Hindlimb muscle (tissue), 1 donor: ENCODE measurements at places on chromosomes 11 and 22.

DNA sequence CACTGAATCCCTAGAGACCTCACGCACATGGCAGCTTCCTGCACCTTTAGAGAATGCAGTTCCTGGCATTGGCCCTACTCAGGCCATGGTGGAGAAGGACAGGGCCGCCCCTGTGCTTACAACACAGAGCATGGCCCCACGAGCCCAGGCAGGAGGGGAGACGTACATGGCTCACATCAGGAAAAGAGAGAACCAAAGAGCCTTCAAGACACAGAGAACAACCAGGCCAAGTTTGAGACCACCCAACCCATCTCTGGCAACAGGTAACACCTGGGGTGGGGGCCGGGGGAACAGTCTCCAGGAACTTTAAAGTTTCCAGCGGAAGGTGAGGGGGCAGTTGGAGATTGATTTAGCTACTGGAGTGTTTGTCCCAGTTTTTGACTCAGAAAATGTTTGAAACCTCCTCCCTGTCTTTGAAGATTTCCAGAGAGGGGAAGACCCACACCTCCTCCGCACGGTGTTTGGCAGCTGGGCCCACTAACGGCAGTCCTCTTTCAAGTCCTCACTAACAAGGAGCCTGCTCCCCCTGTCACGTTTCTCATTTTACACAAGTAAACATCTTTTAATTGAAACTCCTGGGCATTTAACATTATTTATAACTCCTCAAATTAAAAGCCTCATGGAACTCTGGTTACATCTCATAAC lies 1423.8 kb downstream of the TBC1D22A start:
- no peak for DNase-seq

DNA sequence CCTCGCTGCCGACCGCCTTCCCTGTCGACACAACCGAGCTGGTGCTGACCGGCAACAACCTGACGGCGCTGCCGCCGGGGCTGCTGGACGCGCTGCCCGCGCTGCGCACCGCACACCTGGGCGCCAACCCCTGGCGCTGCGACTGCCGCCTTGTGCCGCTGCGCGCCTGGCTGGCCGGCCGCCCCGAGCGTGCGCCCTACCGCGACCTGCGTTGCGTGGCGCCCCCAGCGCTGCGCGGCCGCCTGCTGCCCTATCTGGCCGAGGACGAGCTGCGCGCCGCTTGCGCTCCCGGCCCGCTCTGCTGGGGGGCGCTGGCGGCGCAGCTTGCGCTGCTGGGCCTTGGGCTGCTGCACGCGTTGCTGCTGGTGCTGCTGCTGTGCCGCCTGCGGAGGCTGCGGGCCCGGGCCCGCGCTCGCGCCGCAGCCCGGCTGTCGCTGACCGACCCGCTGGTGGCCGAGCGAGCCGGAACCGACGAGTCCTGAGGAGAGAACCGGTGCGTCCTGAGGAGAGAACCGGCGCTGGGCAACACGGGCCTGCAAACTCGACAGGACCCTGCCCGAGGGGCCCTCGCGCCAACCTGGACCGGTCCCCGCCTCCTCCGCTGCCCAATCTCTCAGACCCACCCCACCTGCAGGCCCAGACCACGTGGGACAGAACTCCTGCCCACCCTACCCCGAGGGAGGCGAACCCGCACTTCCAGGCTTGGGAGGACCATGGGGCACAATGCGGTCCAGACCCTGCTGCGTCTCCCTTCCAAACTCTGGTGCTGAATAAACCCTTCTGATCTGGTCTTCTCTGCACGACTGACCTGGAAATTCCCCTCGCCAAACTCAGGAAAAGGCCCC lies 866 bp downstream of the GP1BB start:
- no peak for DNase-seq

DNA sequence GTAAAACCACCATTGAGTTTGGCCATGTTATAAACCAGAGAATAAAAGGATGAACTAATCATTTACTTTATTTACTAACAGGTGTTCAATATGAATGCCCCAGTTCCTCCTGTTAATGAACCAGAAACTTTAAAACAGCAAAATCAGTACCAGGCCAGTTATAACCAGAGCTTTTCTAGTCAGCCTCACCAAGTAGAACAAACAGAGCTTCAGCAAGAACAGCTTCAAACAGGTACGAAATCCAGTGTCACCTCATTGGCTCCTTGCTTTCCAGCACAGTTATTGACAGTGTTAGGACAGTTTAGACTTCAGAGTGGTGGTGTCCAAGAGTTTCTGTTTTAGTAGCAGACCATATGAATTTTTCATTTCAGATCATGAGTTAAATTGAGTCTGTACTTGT lies 13.6 kb upstream of the NAT10 start:
- DNase-seq = no peak

DNA sequence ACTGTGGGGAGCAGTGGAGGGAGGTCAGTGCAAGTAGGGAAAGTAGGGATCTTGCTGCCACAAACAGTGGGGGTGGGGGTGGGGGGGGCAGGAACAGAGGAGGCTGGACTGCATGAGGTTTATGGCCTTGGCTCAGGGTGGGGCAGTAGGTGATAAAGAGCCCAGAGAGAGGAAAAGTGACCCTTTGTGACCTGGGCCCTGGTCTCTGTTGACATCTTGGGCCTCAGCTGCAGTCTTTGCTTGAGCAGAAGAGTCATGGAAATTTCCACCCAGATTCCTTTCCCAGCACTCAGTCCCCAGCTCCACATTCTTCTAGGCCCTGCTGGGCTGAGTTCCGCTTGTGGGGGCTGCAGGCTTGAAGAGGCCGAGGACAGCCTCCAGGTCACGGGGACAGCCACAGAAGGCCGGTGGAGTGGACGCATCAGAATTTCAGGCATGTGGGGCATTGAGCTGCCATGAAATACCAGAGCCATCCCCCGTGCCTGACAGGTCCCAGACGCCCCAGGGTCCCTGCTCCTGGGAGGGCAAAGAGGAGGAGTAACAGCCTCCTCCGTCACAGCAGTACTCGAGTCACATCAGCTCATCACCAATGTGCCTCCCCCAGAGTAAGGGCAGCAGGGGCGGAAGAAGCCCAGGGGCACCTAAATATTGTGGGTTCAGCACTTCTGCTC lies 9.7 kb upstream of the MALAT1 start:
- DNase-seq = no peak

DNA sequence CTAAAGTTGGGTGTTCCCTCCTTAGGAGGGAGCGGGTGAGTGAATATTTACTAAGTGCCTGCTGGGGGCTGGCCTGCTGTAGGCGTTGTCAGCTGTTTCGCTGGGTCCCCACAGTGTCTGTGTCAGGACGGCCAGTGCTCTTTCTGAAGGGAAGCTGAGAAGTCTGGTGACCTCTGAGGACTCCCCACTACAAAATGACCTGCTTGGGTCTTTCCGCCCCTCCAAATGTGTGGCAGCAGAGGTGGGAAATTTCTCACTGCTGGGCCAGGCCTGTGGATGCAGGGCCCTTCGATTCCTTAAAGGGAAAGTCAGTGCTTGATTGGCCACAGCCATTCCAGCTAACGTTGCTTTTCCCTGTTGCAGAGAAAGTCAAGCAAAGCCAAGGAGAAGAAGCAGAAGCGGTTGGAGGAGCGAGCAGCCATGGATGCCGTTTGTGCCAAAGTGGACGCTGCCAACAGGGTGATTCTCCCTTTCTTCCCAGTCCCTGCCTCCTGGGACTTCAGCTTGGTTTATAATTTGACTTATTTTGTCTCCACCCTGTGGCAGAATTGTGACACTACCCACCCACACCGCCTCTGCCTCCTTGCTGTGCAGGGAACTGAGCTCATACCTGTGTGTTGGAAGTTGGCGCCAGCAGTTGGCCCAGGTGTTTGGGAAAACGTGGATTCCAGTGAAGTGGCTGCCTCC lies 6.8 kb downstream of the NAA40 start:
- peak; percentile 69 for DNase-seq

GRCh38 chr22:49998718-49999062 lies 13.9 kb downstream of the IL17REL start:
- DNase-seq = no peak

DNA sequence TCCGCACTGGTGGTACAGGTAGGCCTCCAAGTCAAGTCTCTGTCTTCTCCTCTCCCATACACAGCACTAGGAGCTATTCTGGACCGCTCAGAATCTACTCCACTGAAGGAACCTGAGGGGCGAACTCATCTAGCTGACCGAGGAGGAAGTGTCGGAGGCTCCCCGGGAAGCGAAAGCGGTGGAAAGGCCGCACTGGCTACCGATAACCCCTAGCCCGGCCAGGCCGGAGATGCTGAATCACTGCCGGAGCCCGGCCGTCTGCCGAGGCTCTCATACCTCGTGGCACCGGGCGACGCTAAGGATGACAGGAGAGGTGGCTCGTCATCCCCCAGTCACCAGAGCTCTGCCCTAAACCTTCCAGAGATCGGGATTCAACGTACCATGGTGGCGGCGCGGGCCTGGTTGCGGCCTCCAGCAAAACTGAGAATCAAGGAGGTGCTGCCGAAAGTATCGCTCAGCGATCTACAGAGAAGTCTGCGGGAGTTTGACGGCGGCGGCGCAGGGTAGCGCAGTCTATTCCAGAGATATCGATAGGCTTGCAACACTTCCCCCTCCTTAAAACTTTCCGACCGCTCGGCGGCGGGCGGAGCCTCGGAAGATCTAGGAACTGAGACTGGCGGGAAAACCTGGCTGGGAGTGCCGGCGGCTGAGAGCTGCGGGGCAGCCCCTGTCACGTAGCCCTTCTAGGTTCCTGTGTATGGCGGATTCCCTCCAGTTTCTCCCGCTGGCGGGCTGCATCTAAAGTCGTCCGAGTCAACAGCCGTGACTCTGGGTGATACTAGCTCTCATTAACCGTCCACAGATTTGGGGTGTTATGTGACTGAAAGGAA lies at the start of gene PSMA1:
Gene PSMA1 (minus strand): TSS at position 470 of the 830 bp plus-strand sequence. CDS start 87 bp downstream, at position 383.
- DNase-seq = peak; percentile 95

GRCh38 chr22:29679316-29679715 lies 40.5 kb upstream of the CABP7 start:
- no peak for DNase-seq

GRCh38 chr11:22559416-22559815 lies 66.2 kb downstream of the FANCF start:
- DNase-seq = no peak

DNA sequence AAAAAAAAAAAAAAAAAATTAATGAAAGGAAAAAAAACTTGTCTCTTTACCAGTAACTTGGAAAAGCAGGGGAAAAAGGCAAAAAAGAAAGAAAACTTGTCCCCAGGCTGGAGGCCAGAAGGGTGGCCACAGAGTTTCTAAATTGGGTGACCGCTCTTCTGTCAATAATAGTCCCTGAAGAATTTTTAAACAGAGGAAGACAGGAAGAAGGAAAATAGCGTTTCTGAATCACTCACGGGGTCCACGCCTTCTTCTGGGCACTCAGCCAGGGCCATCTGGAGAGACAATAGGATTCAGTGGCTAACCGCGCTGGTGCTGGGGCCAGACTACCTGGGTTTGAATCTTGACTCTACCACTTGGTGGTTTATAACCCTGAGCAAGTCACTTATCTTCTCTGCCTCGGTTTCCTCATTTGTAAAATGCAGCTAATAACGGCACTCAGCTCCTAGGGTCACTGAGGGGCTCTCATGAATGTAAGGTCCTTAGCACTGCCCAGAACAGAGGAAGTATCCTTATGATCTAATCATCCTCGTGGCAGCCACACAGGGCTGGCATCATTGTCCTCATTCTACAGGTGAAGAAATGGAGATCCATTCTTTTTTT lies 7.0 kb downstream of the C11orf86 start:
- peak; percentile 85 for DNase-seq

GRCh38 chr11:117693344-117693743 lies 103.7 kb downstream of the DSCAML1 start:
- no peak for DNase-seq

DNA sequence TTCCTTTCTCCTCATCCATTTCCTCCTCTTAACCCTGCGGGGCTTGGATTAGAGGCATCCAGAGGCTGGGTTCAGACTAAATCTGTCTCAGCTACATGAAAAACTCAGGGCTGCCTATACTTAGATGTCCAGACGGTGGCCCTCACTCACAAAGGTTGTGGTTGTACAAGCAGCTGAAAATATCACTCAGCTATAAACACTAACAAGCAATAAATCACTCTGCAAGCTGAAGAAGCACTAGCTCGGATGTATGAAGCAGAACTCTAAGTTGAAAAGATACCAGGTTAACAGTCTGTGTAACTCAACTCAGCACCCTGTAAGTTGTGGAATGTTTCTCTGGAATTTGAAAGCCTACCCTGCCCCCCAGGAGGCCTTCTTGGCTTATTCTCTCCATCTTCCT lies 82.9 kb downstream of the EXT2 start:
- DNase-seq = no peak

DNA sequence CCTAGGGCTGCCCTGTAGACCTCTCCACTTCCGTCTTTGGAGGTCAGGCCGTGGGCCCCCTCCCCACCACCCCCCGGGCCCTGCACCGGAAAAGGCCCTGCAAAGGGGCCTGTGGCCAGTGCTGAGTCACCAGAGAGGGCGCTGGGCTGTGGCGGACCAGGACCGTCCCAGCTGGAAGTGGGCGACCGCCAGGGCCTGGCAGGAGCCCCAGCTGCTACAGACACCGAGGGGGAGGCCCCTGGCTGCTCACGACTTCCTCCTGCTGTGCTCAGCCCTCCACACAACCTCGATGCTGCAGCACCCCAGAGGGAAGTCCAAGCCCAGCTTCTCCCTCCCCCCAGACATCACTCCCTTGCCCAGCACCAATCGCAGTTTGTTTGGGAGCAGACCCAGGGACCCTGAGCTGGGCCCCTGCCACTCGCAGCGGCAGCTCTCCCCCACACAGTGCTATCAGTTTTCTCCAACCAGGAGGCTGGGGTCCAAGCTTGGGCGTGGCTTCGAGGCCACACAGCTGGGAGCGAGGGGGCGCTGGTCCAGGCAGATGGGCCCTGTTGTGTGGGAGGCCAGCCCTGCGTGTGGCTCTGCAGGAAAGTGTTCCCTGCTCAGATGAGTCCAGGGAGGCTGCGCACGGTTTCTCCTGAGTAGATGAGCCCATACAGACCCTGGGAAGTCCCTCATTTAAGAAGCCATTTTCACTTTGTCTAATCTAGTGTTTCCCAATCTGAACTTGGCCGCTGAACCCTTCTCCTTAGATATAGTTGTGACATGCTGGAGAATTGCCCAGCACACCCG lies 5.6 kb upstream of the SH3BP1 start:
- DNase-seq = peak; percentile 93

DNA sequence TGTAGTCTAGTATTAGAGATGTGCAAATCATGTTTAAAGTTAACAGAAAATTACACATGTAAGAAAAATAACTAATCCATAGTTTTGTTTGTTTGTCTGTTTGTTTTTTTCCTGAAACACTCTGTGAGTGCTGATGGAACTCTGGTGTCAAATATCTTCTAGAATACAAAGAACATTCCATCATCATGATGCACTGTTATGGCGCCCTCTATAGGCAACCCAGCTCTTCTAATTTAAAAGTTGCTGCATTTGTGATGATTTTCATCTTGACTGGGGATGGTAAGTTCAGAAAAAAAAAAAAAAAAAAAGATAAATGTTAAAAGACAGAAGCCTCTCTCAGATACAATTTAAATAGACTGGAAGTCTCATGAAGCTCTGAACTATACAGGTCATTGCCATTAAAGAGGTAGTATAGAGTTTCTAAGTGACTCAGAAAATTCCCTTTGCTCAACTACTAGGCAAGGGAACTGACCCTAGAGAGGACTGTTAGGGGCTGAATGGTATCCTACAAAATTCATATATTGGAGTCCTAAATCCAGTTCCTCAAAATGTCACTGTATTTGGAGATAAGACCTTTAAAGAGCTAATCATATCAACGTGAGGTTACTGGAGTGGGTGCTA lies 597.2 kb upstream of the ANO3 start:
- peak; percentile 19 for DNase-seq

- DNase-seq = no peak
Observed at GRCh38 chr11:104060820-104061219, 24.4 kb downstream of the DDI1 start.

- no peak for DNase-seq
Observed at GRCh38 chr11:131943295-131943694, 572.9 kb downstream of the NTM start.
